IMR-90 (cell line): ENCODE measurements at places on chromosomes 6 and 20. TPM values are rescaled to one million over a fixed set of nuclear protein-coding genes. Genes with fewer than 3 reads are reported as not detected.

Gene TTBK1
- total RNA-seq = under 0.01 TPM in 1 of 2 replicates, not detected in the other

Gene PSORS1C1
- total RNA-seq = 0.28 and 0.36 TPM in 2 replicates

Gene SALL4
- total RNA-seq = not detected in 2 replicates

Gene NCOA3
- 27.2 and 29.0 TPM in 2 replicates for total RNA-seq

Gene SMOC2
- not detected in 2 replicates for total RNA-seq

Gene NOTCH4
- total RNA-seq = 1.3 and 2.2 TPM in 2 replicates

Gene AFG1L
- 2.0 and 2.8 TPM in 2 replicates for total RNA-seq

Gene NRSN1
- total RNA-seq = not detected in 2 replicates

Gene FRK
- under 0.01 TPM in 2 replicates for total RNA-seq

DNA sequence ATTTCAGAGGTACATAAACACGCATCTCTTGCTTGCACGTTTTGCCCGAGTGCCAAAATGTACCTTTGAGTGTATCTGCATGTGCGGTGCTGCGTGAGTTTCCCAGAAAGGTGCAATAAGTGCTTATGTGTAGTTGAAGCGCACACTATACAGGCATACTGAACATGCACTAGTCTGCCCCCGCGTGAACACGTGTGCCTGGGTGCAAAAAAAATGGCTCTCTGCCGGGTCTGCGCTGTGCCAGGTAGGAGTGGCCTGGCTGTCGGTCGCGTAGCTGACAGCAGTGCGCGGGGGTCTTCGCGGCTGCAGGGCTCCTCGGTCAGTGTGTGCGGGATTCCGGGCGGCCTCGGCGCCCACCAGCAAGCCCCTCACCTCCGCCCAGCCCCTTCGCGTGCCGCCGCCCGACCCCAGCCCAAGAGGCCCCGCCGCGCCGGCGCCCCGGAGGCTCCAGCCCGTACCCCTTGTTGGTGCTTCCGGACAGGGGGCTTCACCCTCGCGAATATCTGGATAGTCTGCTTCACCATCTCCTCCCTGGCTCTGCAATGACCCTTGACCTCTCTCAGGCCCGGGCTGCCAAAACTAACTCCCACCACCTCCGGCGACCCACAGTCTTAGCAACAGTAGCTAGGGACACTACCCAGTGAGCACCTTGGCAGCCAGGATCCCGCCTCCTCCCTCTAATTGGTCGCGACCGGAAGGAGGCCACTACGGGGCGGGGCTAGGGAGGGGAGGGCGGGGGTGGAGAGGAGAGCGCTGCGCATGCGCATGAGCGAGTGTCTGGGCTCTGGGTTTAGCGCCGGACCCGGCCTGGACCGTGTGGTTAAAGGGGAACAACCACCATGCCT lies at the start of gene KIF6:
TSS of gene KIF6 (minus strand) at position 622 of the 845 bp plus-strand sequence. CDS start at position 524, 98 bp downstream.
- DNase-seq = peak; percentile 73

- no peak for DNase-seq
Observed at GRCh38 chr6:53906103-53906502, 111.3 kb downstream of the LRRC1 start.

GRCh38 chr6:8177721-8178120 lies 75.4 kb upstream of the EEF1E1 start:
- peak; percentile 48 for DNase-seq

- no peak for DNase-seq
Observed at GRCh38 chr20:53809728-53810365, 216.2 kb upstream of the ZNF217 start.

DNA sequence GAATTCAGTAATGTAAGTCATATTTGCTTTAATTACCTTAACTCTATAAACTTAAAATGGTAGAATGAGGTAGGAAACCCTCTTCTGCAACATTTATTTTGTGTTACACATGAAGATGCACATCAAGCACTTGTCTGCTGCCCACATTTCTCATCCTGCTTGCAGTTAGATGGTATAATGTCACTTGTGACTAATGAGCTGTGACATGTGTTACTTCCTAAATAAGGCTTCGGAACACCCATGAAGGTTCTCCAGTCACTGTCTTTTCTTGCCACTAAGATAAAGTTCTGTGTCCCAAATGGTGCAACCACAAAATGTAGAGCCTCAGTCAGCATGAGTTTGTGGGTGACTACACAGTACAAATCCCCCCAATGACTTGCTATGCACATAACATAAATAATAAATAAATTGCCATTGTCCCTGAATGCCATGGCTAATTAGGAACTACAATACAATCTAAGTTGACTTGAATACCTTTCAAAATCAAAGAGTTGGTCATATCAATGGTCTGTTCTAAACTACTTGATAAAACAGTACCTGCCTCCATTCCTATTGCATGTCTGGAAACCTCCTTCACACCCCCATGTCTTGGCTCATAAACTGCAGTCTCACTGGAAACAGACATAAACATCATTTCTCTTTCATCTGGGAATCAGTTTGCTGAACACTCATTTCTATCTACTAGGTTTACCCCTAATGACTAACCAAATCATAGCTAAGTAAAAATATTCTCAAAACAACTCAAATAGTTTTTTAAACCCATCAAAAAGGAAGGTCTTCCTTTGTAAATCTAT lies 157.2 kb downstream of the PTPRK start:
- DNase-seq = peak; percentile 56

DNA sequence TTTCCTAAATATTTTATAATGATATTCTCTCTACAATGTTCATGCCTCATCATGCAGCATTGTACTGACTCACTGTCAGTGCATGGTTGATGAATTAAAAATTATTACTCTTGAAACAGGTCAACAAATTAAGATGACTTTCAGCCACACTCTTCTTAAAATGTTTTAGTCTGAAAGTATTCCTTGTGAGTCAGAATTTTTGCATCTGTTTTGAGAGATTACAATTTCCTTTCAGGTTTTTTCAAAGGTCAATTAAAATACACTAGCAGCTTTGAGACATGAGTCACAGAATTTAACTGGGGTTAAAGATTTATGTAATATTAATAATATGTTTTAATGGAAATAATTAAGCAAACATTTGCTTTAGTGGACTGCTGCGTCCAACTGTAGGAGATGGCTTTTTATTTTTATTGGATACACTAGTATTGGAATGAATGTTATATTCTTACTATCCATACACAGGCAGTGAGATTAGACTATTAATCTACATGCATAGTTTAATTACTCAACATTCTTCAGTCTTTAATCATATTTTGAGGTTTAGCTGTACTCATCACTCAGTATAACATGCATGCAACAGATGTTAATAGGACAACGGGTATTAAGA lies 9.7 kb downstream of the COL12A1 start:
- peak; percentile 80 for DNase-seq

DNA sequence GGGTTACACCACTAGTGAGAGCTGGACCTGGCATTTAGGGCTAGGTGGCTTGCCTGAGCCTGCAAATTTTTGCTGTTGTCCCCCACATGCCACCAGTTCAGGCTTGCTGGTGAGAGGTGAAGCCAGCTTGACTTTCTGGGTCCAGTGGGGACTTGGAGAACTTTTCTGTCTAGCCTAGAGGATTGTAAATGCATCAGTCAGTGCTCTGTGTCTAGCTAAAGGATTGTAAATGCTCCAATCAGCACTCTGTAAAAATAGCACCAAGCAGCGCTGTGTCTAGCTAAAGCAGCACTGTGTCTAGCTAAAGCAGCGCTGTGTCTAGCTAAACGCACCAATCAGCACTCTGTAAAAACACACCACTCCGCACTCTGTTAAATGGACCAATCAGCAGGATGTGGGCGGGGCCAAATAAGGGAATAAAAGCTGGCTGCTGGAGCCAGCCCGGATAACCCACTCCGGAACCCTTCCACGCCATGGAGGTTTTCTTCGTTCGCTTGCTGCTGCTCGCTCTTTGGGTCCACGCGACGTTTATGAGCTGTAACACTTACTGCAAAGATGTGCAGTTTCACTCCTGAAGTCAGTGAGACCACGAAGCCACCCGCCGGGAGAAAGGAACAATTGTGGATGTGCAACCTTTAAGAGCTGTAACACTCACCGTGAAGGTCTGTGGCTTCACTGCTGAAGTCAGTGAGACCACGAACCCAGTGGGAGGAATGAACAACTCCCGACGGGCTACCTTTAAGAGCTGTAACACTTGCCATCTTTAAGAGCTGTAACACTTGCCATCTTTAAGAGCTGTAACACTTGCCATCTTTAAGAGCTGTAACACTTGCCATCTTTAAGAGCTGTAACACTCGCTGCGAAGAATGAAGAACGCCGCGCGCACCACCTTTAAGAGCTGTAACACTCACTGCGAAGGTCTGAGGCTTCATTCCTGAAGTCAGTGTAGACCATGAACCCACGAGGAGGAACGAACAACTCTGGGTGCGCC lies 27.3 kb downstream of the GMPR start:
- no peak for DNase-seq

DNA sequence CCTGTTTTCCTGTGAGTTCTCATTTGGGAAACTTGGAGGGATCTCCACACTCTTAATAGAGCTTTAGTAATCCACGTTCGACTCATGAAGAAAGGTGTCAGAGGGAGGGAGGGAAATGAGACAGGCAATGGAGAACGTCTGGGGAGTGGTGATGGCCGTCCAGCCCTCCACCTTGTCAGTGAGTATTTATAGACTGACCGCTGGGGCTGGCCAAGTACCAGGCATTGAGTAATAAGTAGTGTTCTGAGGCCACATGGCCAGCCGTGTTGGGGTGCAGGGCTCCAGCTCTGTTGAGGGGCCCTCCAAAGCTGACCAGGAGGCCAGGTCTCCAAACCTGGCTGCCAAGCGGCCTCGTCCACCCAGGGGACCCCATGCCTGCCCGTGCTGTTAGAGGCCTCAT lies 11.3 kb upstream of the DSN1 start:
- peak; percentile 39 for DNase-seq

GRCh38 chr6:111805511-111806164 lies 67.6 kb downstream of the FYN start:
- DNase-seq = peak; percentile 85

DNA sequence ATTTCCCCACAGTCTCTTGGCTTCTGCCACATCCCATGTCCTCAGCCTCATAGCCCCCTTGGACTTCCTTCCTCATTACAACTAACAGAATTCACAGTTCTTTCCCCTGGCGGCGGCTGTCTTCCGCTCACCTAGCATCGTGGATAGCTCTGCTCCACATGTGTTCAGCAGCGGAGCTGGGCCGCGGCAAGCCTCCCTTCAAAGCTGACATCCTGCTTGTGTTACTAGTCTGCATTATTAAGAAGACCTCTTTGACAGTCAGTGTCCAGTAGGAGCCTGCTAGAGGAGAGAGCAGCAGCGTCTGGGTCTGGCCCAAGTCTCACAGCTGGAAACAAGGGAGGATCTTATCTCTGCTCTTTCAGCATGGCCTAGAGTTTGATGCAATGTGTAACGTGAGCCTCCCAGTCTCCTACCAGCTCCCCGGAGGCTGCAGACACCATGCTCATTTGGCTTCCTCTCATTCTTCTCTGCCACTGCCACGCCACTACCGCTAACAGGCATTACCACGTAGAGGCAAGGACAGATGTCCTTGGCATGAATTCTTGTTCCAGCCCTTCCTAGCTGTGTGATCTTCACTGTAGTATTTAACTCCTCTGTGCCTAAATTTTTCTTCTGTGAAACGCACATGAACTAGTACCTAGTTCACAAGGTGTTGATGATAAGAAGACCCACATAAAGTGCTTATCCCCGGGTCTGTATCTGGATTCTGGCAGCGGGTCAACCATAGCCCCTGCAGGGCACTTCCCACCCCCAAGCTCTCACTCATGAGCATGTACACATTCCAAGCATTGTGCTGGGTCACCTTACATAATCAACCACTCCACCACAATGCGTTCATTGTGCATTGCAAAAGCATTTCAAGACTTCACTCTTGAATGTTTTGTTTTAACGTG lies 107.1 kb upstream of the BACH2 start:
- peak; percentile 90 for DNase-seq

DNA sequence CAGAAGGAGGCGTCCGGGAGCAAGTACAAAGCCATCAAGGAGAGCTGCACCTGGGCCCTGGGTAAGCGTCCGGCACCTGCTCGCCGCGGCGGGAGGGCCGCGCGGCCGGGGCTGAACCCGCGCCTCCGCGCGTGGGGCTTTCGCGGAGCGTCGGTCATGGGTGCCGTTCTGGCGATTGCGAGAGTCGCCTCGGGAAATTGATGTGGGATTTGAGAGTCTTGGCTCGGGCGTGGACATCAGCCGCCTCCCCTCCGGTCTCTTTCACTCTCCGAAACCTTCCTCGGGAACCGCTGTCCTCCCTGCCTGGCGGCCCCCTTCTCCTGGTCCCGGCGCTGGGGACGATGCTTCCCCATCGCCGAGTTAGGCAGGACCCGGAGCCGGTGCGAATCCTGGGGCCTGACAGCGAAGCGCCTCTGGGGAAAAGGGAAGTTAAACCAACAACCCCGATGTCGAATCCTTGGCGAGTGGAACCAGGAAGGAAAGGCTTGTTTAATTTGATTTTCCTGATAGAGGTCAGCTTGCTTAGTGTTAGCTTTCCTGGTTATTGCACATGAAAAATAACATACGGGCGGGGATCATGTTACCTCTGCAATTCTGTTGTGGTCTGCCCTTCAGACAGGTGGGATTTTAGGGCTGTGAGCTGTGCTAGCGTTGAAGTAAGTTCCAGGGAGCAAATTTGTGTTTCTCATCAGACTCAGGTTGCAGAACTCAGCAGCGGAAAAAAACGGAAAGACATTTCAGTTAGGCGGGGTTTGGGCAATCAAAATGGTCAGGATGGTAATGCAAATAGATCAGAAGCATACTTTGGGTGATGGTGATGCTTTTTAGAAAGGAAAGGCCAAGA lies 594 bp downstream of the ARFGEF3 start:
- no peak for DNase-seq

GRCh38 chr6:37092923-37093727 lies 76.8 kb upstream of the PIM1 start:
- no peak for DNase-seq

- DNase-seq = peak; percentile 82
Observed at GRCh38 chr6:116144605-116145004, 18.7 kb upstream of the COL10A1 start.

DNA sequence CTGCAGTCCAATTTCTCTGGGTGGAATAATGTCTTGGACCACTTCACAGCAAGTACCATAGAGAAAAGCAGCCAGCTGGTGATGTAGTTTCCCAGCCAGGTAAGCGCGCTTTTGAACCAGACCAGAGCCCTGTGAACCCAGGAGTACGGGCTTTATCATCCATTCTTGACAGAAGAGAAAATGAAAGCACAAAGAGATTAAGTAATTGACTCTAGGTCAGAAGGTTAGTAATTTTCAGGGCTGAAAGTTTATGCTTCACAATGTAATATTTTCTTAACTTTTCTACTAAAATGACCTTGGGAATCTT lies 7.1 kb upstream of the UST start:
- no peak for DNase-seq

DNA sequence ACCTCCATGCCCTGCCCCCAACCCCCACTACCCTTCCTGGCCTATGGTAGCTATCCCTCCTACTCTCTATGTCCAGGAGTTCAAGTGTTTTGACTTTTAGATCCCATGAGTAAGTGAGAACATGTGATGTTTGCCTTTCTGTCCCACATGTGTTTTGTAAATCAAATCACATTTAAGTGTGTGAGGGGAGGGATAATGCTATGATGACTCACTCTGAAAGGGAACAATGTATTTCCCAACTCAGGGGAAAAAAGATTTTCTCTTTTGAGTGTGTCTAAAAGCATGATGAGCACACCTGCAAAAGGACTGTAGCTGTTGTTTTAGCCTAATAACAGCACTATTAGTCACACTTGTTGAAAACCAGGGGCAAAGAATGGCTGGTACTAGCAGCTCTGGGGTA lies 193.7 kb downstream of the GJA10 start:
- DNase-seq = peak; percentile 86

GRCh38 chr6:17758119-17758518 lies 51.4 kb upstream of the NUP153 start:
- DNase-seq = peak; percentile 5

- no peak for DNase-seq
Observed at GRCh38 chr6:8073758-8074157, 9.6 kb upstream of the BLOC1S5 start.

GRCh38 chr6:42527204-42527603 lies 36.6 kb upstream of the UBR2 start:
- no peak for DNase-seq
